ENCODE measurements at places on chromosomes 13 and 19. TPM values are rescaled to one million over a fixed set of nuclear protein-coding genes. Genes with fewer than 3 reads are reported as not detected.
A peak's percentile ranks its signal among the peaks of the same experiment; 100 is the strongest.

The JSRP1 gene
- total RNA-seq = 0.56 TPM

The CILP2 gene
- total RNA-seq = 0.25 TPM

The PLPPR3 gene
- total RNA-seq = not detected

The C1QTNF9B gene
- not detected for total RNA-seq

The KLC3 gene
- total RNA-seq = not detected

The C19orf67 gene
- total RNA-seq = not detected

The C19orf81 gene
- total RNA-seq = 4.2 TPM

The ATP4A gene
- not detected for total RNA-seq

The PALM3 gene
- not detected for total RNA-seq

GRCh38 chr19:45496349-45496953 lies 396 bp downstream of the RTN2 start:
- DNase-seq = no peak

- no peak for DNase-seq
These were observed 19.2 kb downstream of the ATCAY start for GRCh38 chr19:3899531-3900294.

GRCh38 chr13:54210397-54211049 lies 1181.9 kb downstream of the OLFM4 start:
- DNase-seq = no peak

DNA sequence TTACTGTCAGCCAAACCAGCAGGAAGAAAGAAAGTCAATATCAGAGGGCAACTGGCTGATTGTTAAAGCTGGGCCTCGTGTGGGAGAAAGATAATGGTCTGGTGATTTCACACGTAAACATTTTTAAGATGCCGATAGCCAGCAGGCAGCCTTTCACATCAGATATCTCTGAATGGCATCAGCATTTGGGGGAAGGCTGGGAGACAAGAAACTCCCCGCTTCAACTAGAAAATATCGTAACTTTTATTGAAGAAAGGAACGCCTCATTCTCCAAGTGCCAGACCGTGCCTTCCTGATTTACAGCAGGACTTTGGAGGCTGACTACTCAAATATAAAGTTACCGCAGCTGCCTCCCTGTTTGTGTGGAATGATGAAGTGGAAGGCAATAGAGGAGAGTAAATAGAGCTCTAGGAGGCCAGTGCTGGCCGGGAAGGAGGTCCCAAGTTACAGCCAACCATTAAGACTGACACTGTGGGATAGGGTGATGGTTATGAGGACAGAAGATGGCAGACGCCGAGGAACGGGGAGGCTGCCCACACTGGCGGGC lies 284.3 kb upstream of the MAB21L1 start:
- DNase-seq = no peak

DNA sequence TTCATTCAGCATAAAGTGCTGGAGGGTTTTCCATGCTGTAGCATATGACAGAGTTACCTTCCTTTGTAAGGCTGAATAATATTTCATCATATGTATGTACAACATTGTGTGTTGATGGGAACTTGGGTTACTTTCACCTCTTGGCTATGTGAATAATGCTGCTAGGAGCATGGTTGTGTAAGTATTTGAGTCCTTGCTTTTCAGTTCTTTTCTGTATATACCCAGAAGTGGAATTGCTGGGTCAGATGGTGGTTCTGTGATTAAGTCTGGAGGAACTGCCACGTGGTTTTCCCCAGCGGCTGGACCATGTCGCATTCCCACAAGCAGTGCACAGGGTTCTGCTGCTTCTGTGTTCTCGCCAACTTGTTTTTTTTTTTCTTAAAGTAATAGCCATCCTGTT lies 101.2 kb upstream of the TEX29 start:
- DNase-seq = no peak

GRCh38 chr19:5826531-5827341 lies 12.8 kb downstream of the FUT6 start:
- DNase-seq = no peak

- DNase-seq = no peak
These were observed 34.9 kb downstream of the DOCK9 start for GRCh38 chr13:98942997-98943396.

DNA sequence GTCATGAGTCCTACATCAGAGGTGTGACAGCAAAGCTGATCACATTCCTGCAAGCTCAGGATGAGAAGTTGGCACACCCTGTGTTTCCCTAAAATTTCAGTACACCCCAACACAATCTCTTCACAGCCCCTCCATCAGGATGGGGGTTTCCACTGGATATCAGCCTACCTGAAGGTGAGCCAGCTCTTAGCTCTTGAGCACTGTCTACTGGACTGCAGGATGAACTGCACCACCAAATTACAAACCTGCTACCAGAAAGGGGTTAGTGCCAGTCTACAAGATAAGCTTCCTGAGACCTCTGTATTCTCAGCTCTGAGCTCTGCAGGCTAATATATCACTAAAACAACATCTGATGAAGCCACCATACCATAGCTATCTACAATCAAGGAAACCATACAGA lies 1616.2 kb upstream of the SPRY2 start:
- DNase-seq = no peak

DNA sequence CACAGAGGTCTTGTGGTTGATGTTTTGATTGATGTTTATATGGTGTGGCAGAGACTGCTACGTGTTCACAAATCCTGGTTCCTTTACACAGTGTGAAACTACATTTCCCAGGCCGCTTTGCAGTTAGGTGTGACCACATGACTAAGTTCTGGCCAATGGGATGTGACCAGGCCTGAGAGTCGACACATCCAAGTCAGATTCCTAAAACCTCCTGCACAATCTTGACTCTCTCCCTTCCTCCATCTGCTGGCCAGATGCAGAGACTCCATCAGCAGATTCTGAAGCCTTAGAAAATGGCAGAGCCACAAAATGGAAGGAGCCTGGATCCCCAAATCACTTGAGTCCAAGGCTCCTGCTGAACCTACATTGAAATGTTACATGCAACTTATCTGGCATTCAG lies 12.6 kb downstream of the CD37 start:
- no peak for DNase-seq

- DNase-seq = no peak
These were observed 51.6 kb upstream of the POMP start for GRCh38 chr13:28607187-28607955.

GRCh38 chr19:56114051-56114777 lies 6.9 kb downstream of the ZNF787 start:
- no peak for DNase-seq

- DNase-seq = peak; percentile 87
These were observed 4.3 kb downstream of the BBC3 start for GRCh38 chr19:47226426-47227351.

DNA sequence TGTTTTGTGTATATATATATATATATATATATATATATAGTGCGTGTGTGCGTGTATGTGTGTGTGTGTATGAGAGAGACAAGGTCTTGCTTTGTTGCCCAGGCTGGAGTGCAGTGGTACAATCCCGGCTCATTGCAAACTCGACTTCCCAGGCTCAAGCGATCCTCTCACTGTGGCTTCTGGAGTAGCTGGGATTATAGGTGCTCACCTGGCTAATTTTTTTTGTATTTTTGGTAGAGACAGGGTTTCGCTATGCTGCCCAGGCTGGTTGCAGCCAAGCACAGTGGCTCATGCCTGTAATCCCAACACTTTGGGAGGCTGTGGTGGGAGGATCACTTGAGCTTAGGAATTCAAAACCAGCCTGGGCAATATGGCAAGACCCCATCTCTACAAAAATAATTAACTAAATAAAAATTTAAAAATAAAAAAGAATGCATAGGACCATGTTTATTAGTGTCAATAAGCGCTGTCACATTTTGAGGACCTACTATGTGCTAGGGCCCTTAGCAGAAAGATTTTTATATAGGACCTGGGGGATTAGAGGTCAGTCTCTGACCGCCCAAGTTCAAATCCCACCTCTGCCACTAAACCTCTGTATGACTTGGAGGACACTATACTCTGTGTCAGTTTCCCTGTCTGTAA lies 1.8 kb downstream of the PVR start:
- DNase-seq = no peak

DNA sequence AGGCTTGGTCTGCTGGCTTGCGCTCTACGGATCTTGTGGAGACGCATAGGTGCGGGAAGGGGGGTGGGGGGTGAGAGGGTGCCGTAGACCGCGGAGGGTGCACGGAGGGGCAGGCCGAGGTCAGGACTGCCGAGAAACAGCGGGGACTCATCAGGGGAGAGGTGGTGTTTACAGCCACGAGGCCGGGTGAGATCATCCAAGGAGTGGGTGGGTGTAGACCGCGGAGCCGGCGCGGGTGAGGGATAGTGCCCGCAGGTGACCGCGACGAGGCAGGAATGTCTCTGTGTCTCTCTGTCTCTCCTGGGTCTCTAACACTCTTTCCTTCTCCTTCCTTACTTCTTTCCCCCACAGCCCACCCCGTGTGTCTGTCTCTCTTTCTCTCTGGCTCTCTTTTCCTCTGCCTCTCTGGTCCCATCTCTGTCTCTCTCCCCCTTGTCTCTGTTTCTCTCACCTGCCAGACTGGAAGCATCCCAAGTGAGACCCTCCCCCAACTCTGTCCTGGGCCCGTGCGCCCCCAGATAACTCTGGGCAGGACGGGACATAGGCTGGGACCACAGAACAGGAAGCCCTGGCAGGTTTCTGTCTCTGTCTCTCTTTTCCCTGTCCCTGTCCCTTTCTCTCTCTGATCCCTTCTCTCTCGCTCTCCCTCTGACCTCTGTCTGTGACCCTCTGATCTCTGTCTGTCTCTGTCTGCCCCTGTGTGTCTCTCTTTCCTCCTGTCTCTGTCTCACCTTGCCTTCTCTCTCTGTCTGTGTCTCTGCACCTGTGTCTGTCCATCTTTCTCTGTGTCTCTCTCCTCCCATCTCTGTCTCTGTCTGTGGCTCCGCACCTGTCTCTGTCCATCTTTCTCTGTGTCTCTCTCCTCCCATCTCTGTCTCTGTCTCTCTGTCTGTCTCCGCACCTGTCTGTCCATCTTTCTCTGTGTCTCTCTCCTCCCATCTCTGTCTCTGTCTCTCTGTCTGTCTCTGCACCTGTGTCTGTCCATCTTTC lies 1.8 kb upstream of the KLK4 start:
- peak; percentile 19 for DNase-seq

GRCh38 chr19:1450735-1451731 lies 1.1 kb downstream of the APC2 start:
- DNase-seq = no peak

DNA sequence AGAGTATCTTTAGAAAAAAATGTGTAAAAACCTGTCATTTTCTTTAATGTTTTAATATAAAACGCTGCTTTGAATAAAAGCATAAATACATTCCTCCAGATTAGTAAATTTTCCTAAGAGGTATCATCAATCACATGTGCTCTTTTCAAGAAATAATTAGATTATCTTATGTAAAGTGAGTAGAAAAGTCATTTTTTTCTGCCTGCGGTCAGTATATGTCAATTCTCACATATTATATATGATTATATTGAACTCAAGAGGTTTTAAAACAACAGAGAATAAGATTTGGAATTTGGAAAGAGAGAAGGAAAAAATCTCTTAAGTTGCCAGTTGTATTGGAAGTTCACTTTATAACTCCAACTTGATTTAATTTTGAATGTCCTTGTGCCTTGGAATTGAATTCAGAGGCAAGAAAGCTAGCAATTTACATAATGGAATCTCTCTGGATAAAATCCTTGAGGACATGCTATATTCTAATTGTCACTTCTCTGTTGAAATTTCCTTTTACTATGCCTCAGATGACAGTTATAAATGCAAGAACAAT lies 740.1 kb upstream of the SPRY2 start:
- no peak for DNase-seq

GRCh38 chr13:26685606-26686005 lies 75.0 kb downstream of the GPR12 start:
- no peak for DNase-seq

- no peak for DNase-seq
These were observed 916.6 kb downstream of the DIAPH3 start for GRCh38 chr13:59247171-59247570.

DNA sequence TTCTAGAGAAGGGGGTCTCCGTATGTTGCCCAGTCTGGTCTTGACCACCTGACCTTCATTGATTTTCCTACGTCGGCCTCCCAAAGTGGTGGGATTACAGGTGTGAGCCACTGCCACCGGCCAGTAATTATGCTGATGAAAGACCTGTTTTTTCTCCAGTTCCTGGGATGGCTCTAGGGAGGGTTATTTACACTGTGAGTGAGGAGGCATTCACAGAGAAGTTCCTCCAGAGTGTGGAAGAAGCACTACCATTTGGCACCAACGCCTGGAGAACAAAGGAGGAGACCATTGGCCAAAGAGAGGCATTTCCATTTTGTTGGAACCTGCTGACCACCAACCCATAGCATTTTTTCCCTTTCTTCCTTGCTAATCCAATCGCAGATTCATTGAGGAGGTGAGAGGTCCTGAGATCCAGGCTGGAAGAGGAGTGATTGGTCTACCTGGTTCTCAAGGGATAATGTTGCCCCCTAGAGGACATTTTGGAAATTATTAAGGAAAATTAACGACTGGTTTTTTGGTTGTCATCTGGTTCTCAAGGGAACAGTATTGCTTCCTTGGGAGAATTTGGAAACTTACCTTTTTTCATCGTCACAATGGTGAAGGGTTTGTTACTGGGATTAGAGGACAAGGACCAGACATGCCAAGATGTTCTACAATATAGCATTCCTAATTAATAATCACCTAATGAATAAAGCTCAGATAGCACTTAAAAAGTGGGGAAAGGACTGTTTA lies 5.5 kb upstream of the SAE1 start:
- peak; percentile 23 for DNase-seq

DNA sequence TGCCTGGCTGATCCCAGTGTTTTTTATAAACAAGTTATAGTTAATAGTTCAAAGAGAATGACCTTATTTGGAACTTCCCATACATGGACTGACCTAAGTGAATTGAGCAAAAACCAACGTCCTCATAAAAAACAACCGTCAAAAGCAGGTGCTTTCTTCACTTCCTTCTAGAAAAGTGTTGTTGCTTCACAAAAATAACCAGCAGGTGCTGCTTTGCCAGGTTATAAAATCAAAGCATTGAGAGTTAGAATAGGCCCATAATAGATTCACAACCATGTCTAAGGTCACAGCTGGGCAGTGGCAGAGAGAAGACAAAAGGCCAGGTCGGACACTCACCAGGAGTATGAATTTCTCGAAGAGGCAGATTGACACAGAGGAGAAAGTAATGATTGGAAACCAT lies 9.5 kb downstream of the RUBCNL start:
- DNase-seq = no peak

DNA sequence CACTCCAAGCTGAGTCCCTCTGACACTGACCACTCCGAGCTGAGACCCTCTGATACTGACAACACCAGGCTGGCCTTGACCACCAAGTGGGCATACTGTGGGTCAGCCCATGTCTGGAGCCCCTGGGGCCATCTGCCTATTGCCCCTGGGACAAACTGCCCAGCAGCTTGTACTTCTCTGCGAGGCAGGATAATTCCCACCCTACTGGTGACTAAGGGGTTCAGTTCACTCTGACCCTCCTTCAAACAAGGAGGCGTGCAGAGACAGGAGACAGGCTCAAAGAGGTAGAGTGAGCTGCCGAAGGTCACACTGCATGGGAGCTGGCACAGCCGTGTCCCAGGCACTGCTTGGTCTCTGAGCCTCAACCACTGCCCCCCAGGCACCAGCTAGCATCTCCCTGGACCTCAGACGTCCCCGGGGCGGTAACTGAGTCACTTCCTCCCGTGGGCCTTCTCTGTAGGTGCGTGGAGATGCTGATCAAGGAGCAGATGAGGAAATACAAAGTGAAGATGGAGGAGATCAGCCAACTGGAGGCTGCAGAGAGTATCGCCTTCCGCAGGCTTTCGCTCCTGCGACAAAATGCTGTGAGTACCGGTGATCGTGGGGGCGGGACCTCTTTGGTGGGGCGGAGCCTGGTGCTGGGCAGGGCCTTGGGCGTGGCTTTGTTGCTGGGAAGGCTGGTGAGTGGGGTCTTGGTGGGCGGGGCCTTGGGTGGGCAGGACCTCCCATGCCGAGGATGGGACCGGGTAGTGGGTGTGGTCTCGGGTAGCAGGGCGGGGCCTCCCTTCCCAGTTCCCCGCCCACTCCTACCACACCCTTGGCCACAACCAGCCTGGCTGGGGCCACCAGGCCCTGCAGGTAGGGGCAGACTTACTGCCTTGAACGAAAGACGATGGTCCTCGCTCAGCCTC lies 5.8 kb upstream of the USE1 start:
- peak; percentile 48 for DNase-seq
